Suppressor macrophage treated with lipopolysaccharide for 1 hour (primary cell): ENCODE measurements at places on chromosomes 5 and 9.

DNA sequence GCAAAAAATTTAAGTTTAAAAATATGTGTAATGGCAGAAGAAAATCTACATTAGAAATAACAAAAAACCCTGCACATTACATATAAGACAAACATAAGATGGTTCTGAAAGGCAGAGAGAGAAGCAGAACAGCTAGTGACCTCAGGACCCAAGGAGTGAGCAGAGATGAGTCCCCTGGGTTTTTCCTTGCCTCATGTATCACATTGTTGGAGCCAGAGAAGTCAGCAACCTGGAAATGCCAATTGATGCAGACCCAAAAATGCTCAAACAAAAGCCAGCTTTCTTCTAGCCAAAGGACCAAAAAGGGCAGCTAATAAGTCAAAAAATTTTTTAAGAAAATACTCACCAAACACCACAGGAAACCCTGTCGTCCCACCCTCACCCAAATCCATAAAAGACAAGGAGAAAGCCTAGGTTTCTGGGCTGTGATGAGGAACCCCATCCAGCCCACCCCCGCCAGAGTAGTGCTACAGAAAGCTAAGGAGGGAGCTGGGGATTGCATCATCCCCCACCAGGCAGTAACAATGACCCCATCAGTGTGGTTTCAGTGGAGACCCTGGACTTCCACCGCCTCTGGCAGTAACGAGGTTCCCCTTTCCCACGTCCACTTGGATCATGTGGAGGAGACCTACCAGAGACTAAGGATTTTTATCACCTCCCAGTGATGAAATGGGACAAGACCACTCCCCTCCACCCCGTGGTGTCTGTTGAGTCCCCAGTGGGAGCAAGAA is 17.6 kb downstream of the DENND1A start:
- DNase-seq, result peak; percentile 67

GRCh38 chr9:87528969-87529368 is 31.3 kb downstream of the DAPK1 start:
- DNase-seq, result no peak

GRCh38 chr9:122819791-122820489 is 8.4 kb downstream of the PDCL start:
- no peak for DNase-seq

DNA sequence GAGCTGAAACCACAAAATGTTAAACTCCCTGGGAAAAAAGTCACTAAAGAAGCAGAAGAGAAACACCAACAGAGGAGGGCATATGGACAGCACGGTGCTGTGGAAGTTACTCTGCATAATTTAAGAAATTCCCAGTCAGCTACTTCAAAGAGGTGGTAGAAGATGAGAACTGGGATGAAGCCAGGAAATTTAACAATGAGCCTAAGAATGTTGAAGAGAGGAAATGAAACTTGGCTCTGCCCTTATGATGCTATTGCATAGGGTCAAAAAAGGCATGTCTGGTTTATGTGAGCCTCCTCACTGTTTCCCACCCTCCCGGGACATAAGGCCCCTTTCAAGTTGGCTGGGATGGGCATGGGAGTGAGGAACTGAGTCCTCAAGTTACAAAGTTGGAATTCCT is 25.4 kb upstream of the SNX18 start:
- DNase-seq, result no peak

- DNase-seq, result no peak
Measured at GRCh38 chr9:79240774-79241173, 331.0 kb upstream of the TLE4 start.

DNA sequence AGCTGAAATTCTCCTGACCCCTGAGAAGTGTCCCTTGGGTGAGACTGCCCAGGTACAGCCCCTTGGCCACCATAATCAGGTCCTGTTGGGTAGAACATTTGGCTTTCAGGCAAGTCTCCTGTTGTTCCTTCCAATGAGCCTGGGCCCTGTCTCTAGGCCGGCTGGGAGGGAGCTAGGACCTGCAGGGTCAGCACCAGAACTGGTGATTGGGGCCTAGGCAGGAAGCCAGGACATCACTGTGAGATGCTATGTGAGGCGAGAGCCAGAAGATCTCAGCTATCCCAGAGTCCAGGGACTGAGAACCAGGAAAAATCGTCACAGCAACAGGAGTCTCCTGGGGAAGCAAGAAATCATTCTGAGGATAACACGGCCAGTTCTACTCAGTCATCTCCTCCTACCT is 51.5 kb downstream of the PCDH1 start:
- DNase-seq, result no peak

DNA sequence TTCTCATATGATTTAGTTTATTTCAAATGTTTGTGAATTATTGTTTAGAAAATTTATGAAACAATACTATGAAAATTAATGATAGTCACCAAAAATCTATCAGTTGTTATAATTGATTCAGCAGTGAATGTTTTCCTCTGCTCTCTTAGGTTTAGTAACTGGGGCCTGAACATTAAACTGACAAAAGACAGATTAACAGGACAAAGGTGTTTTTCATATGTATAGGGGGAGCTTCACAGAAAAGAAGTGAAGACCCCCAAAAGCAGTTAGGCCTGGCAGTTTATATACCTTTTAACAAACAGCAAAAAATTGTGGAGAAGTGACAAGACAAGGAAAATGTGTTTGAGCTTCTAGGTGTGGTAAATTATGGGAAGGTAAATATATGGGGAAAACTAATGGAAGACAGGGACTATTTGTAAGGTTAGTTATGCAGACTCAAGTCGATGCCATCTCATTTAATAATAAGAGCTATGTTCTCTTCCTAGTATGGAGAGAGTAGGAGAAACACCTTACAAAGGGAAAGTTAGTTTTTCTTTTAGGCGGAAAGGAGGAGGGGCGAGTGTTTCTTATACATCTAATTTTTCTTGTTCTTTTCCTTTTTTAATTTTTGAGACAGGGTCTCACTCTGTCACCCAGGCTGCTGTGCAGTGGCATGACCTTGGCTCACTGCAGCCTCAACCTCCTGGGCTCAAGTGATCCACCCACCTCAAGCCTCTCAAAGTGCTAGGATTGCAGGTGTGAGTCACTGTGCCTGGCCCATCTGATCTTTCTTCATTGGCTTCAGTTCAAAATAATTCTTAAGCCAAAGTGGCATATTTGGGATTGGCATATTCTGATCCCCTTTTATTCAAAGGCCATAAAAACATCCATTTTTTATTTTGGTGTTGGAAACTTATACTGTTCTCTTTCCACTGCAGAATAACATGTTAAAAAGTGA is 77.8 kb downstream of the C9orf153 start:
- no peak for DNase-seq

DNA sequence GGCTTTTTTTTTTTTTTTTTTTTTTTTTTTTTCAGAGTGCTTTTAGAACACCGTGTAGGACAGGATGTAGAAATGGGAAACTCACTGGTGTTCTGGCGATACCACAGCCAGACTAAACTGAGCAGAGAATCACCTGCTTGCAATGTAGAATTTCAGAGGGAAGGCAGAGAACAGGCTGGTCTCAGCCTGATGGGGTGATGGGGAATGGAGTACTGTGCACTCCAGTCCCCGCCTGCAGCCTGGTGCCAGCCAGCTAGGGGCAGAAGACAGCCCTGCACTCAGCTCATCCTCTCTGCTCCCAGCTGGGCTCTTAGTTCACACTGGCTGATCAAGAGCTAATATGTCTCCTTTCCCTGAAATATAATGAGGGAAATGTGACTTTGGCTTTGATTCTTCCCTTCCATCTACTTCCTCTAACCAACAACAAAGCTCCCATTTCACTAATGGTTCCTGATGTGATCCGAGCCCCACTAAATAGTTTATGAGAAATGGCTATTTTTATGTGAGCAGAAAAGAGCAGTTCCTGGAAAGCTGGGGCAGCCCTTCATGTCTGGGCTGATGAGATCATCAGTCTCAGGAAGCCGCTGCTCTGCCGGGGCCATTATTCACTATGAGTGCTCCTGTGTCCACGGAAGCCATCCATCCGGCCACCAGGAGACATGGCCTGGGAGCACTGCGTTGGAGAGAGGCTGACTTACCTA is 209.7 kb downstream of the GADD45G start:
- peak; percentile 85 for DNase-seq

DNA sequence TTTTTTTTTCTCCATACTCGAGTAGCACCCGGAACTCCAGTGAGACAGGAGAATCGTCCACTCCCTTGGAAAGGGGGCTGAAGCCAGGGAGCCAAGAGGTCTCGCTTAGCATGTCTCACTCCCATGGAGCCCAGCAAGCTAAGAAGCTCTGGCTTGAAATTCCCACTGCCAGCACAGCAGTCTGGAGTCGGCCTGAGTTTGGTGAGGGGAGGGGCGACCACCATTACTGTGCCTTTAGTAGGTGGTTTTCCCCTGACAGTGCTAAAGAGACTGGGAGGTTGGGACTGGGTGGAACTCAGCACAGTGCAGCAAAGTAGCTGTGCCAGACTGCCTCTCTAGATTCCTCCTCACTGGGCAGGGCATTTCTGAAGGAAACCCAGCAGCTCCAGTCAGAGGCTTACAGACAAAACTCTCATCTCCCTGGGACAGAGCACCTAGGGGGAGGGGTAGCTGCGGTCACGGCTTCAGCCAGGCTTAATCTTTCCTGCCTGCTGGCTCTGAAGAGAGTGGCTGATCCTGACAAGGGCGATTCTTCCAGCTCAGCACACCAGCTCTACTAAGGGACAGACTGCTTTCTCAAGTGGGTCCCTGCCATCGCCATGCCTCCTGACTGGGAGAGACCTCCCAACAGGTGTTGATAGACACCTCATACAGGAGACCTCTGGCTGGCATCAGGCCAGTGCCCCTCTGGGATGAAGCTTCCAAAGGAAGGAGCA is 414.5 kb upstream of the ZNF608 start:
- DNase-seq, result no peak

GRCh38 chr5:97452646-97453045 is 269.6 kb upstream of the RIOK2 start:
- no peak for DNase-seq

DNA sequence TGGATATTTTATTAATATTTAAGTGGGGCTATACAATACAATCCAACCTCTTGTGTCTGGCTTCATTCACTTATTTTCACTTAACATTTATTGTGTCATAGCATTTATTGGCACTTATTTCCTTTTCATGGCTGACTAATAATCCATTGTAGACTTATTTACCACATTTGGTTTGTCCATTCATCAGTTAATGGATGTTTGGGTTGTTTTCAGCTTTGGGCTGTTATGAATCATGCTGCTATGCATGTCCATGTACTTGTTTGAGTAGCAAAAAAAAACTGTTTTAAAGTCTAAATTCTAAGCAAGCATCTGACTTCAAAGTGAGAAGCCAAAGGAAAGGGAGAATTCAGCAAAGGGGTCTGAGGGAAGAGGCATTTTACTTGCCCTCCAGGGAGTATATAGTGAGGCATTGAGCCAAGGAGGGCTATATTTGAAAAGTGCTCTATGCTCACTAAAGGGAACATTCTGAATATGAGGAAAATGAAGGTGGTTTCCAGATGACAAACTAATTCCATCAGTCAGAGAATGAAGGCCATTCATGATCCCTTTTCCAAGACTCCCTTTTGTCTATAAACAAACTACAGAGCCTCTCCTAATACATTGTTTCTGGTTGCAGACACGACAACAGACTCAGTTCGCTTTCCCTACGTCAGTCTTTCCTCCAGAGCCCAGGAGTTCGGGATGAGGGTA is 532.8 kb upstream of the KLF4 start:
- peak; percentile 42 for DNase-seq

DNA sequence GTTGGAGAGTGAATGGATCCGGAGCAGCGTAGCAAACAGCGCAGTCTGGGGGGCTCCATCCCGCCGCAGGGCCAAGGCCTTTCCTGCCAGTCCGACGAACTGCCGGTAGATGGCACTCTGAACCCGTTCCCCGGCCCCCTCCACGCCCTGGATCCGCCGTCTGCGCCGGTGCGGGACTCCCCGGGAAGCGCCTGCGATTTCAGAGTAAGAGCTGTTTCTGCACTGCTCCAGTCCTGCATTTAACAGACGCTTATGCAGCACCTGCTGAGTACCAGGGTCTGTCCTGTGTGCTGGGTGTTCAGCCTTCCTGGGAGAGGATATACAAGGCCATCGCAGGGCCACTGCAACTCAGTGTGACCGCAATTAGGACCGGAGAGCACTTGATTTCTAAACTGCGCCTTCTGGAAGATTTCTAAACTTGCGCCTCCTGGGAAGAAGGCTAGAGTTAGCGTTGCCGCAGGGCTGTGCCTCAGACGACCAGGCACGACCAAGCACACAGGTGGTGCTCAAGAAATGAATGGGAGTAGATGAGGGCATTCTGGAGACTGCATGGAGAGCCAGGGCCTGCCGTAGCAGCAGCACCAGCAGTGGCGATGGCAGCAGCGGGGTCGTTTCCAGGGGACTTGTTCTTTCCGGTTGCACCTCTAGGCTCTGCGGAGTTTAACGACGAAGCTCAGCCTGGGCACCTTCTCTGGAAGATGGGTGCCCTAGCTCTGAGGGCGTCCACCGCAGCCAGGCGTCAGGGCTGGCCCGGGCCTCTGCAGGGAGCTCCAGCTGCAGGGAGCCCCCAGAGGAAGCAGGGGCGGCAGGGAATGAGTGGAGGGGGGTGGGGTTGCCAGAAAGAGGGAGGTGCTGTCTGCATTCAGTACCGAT is 14.3 kb upstream of the TIFAB start:
- peak; percentile 85 for DNase-seq

DNA sequence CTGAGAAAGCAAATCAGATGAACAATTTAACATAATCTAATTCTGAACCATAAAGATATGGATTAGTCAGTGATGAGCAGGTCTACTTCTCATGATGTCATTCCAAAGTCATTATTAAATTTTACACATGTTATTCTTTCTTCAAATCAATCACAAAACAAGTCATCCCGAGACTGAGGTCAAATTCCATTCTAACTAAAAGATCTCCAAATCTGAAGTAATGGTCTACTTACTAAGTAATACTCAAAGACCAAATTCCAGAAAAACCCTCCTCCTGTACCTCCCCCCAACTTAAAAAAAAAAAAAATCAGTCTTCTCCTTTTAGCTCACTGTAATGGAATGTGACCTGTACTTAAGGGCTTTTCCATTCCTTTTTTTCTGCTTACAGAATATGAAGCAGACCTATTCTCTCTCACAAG is 4.7 kb downstream of the PFDN1 start:
- no peak for DNase-seq

DNA sequence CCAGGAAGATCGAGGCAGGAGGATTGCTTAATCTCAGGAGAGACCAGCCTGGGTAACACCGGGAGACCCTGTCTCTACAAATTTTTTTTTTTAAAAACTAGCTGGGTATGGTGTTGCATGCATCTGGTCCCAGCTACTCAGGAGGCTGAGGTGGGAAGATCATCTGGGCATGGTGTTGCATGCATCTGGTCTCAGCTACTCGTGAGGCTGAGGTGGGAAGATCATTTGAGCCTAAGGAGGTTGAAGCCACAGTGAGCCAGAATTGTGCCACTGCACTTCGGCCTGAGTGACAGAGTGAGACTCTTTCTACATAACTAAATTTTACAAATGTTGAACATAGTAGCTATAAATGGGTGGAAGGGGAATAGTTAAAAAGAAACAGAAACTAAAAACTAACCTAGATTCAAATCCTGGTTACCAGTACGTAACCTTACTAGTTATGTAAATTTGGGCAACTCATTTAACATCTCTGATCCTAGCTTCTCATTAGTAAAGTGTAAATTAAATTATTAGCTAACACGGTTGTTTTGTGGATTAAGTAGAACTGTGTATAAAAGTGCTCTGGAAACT is 41.7 kb downstream of the TMEM161B start:
- no peak for DNase-seq

- peak; percentile 67 for DNase-seq
Measured at GRCh38 chr9:211557-211956, 3.1 kb upstream of the DOCK8 start.
